Uterus (tissue), 4 donors: ENCODE measurements at places on chromosomes 4 and X. TPM values are rescaled to one million over a fixed set of nuclear protein-coding genes. Genes with fewer than 3 reads are reported as not detected.

DNA sequence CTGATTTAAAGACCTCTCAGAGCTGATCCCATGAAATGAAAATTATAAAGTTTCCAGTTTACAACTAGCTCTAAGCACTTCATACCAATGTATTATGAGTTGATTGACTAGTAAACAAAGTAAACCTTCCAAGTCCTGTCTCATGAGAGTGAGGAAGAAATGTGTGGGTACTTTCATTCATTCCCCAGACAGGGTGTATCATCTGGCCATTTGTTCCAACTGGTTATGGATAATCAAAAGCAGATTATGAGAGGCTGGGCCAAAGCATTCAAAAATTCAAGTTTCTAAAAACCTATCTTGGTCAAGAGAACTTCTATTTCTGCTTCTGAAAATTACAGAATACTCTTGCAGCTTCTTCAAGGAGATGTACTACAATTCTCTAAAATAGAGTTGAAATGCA, 193.3 kb upstream of the RASGEF1B start:
- no peak for DNase-seq

DNA sequence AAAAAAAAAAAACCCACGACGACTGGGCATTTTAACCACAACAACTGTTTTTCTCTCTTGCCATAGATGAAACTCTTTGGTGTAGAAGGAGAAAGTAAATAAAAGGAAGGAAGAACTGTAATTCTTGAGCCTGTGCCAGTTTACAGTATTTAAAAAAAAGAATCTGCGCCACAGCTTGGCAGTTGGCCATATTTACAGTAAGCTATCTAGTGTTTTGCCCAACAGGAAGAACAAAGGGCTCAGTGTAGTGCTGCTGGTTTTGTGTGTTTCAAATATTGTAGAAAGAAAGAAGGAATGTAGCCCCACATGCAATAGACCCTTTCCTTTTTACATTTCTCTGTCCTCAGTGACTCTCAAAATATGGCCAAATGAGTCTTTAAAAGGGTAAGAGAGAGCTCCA, 66.1 kb downstream of the NR3C2 start:
- peak; percentile 22 for DNase-seq

Gene SETD7
- 58.1 TPM for total RNA-seq

Gene ASB12
- not detected for total RNA-seq

Gene TLL1
- 16.6 TPM for total RNA-seq

Gene DGAT2L6
- not detected for total RNA-seq

Gene TMSB15A
- not detected for total RNA-seq
